ENCODE measurements at places on chromosomes 12 and 14.

DNA sequence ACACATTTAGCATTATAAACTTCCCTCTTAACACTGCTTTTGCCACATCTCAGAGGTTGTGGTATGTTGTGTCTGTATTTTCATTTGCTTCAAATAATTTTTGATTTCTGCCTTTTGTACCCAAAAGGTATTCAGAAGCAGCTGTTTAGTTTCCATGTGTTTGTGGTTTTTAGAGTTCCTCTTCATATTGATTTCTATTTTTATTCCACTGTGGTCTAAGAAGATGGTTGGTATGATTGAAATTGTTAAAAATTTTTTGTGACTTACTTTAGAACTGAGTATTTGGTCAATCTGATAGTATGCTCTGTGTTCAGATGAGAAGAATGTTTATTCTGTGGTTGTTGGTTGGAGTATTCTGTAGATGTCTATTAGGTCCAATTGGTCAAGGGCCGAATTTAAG lies 76.4 kb downstream of the IFNG-AS1 start:
- DNase-seq: no peak

DNA sequence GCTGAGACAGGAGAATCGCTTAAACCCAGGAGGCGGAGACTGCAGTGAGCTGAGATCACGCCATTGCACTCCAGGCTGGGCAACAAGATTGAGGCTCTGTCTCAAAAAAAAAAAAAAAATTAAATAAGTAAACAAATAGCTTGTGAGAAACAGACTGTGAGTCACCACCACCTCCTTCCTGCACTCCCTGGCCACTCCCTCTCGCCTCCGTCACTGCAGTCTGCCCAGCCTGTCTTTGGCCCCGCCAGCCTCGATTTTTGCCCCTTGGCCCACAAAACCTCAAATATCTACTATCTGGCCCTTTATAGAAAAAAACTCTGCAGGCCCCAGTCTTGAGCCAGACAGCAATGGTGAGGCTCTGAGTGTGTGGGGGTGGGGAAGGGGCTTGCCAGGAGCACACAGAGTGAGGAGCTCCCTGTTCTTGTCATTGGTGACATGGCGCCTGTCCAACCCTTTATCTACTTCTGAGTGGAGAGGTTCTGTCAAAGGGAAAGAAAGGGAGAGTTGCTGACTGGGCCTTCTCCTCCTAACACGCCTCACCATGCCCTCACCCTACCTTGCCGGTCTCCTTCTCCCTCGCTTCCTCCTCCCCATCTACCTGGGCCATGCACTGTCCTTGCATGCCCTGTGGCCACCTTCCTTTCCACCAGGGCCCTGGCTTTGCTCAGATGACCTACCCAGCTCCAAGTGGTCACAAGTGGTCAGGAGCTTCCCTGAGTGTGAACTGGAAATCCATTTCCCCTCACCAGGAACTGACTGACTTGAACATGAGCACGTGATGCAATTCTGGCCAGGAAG lies 22.1 kb downstream of the LGMN start:
- DNase-seq: peak; percentile 87

GRCh38 chr14:74641601-74642391 lies 29.8 kb upstream of the LTBP2 start:
- DNase-seq: no peak

DNA sequence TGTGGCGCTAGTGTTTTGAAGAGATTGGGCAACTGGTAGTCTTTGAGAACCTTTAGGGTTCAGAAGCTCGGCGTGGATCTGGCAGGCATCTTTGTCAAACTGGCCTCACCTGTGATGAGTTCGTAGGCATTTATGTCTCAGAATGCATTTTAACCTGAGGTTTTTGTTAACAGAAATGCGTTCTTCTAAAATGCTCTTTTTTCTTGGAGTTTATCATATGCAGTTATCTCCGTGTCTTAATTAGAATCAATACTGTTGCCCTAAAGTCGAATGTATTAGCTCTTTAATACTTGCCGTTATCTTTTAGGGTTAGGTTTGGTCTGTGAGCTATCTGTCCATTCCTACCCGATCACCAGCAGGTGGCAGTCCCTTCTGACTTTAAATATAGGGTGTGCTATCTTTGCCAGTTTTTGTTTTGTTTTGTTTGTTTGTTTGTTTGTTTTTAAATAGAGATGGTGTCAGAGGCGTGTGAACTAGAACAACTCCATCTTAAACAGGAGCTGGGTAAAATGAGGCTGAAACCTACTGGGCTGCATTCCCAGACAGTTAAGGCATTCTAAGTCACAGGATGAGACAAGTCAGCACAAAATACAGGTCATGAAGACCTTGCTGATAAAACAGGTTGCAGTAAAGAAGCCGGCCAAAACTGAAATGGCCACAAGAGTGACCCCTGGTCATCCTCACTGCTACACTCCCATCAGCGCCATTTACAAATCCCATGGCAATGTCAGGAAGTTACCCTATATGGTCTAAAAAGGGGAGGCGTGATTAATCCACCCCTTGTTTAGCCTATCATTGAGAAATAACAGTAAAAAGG lies 1.4 kb downstream of the ATF1 start:
- DNase-seq: no peak

DNA sequence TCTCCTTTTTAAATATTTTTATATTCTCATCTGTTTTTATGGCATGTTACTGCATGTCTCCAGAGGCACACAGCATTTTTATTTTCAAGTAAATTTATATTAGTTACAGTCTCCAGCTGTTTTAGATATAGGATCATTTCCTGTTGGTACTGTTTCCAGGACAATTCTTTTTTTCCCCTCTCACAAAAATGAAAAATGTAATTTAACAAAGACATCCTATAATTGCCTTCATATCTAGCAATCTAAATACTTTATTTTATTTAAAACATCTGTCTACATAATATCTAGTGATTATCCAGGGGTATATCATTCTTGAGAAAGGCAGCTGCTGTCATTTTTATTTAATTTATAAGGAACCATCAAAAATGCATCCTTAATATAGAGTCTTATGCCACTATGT lies 272.4 kb upstream of the NPAS3 start:
- DNase-seq: no peak

DNA sequence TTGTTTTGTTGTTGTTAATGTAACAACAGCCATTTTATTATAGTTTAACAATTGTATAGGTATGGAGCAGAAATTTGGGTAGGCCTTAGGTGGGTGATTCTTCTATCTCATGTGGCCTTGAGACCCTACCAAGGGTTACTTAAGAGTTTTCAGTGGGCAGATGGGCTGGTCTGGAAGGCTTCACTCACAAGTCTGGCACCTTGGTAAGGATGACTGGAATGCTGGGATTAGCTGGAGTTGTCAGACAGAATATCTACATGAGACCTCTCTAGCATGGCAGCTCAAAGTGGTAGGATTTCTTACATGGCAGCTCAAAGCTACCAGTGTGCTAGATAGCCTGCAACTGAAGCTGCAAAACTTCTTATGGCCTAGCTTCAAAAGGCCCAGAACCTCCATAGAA lies 2.2 kb upstream of the MARS1 start:
- DNase-seq: no peak

GRCh38 chr12:95185072-95185471 lies 32.2 kb downstream of the FGD6 start:
- DNase-seq: no peak

DNA sequence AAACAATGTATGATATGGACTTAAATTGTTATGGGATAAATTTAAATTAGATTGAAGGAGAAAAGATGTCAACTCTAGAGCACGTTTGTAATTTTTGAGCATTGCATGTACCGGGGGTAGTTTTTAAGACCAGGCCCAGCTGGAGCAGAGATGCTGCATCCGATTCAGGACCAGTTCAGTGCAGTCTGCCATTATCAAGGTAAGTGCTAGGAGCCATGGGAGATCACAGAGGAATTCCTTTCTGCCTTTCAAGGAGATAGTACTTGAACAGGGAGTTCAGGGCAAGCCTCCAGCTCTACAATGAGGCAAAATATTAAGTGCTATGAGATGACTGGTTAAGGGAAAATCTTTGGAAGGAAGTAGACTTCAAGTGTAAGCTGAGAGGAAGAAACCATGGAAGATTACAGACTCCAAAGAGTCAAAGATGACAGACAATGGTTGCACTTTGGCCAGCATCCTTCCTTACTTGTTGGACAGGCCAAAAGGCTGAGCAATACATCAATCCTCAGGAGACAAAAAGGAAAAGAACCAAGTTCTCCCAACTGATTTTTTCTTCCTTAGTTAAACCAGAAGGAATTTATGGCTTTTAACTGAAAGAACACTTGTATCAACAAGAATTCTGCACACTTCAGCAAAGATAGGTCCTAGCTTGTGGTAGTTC lies 113.2 kb upstream of the HIF1A start:
- DNase-seq: no peak

DNA sequence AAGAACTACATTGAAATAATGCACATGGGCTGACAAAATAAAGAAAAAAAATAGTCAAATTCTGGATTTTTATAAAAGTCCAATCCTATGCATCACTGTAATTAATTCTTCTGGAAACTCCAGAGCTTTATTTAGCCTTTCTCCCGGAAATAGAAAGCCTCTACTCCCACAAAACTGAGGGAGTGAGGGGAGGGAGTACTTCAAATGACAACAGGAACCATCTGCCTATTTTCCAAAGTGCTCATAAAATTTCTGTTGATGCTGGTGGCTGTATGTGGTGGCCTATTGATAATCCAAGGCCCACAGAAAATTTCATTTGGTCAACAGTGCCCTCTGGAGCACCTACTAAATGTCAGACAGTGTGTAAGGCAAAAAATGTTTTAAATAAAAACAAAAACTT lies 64.6 kb downstream of the KIF21A start:
- no peak for DNase-seq

GRCh38 chr12:50706606-50707005 lies 57.3 kb upstream of the ATF1 start:
- no peak for DNase-seq
